ENCODE measurements at places on chromosomes 4 and X.

GRCh38 chr4:39046249-39046648 lies 14.0 kb upstream of the TMEM156 start:
- DNase-seq: no peak

GRCh38 chrX:102860235-102860634 lies 76.8 kb upstream of the RAB40AL start:
- DNase-seq: no peak

GRCh38 chr4:90145319-90145718 lies 18.1 kb downstream of the CCSER1 start:
- DNase-seq: no peak

DNA sequence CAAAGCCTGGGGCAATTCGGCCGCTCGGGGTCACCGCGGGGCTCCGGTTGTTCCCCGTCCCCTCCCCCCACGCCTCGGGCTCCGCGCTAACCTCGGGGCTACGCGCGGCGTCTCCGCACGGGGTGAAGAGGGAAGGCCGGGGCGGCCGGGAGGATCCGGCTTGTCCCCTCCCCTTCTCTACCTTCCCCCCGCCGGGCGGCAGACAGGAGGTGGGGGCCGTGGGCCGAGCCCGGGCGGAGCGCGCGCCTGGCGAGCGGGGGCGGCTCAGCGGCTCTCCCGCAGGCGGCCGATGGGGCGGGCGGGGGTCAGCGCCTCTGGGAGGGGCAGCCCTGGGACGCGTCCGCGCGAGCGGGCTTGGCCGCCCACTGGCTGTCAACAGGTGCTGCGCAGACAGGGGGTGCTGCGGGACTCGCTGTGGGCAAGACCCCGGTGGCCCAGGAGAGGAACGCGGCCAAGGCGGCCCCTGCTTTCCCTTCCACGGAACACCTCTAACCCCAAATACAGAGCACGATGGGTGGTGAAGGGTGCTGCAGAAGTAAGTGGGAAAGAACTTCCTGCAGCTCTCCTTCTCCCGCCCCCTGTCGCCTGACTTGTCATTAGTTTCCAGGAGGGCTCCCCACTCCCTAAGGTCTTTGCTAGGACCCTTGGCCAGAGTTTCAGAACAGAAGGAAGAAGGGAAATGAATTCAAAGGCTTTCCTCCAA lies at the start of gene PDGFC:
PDGFC (minus strand) TSS at position 124 of the 703 bp plus-strand sequence. CDS start 896 bp downstream, outside the sequence.
- DNase-seq: peak; percentile 88

GRCh38 chr4:124279741-124280140 lies 432.8 kb downstream of the ANKRD50 start:
- DNase-seq: no peak

DNA sequence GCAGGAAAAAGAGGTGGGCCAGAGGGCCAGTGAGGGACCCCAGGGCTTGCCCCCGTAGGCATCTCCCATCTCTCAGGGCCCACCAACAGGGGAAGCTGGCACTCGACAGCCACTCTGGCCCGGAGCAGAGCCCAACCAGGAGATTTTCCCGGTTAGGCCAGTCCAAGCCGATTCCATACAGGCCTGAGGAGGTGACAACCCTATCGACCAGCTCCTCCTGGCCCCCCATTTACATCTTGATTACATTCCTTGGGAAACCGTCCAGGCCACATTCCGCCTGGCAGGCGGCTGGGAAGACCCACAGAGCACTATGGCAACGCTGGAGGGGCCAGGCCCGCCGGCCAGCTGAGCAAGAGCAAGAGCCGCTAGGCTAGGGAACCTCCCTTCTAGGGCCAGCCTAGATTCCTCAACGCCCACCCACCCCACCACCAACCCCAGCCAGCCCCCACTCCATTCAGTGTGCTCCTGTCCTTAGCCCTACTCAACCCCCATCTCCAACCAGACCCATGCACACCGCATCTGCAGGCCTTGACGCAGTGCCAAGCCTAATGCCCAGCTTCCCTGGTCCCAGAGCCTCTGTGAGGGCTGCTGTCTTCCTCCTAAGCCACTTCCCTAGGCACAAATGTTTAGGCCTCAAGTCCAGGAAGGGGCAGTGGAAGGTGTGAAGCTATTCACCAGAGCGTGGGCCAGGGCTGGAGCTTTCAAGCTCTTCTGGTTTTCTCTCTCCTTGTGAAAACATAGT lies 161.2 kb downstream of the EFNB1 start:
- peak; percentile 58 for DNase-seq

DNA sequence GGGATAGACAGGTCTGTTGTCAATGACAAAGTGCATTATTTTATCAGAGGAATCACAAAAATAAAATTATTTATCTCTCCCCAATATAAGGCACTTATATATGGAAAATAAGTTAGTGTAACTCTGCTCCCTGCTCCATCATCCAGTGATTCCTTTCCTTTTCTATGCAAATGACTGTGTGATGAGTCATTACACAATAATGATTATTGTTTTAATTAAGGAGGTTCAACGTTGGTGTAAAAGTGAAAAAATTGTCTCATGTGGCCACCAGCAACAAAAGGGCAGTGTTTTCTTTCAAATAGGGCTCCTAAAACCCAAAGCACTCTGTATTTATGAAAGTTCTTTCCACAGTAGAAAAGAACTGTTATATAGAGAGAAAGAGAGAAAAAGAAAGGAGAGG lies 16.7 kb downstream of the SLC7A11 start:
- DNase-seq: no peak

GRCh38 chr4:113222471-113222870 lies 173.0 kb downstream of the ANK2 start:
- no peak for DNase-seq

- DNase-seq: no peak
Measured at GRCh38 chrX:40877887-40878286, 142.5 kb upstream of the MED14 start.

GRCh38 chr4:37245391-37245954 lies 930 bp downstream of the NWD2 start:
- peak; percentile 9 for DNase-seq

GRCh38 chr4:142485452-142485851 lies 360.6 kb downstream of the INPP4B start:
- no peak for DNase-seq

DNA sequence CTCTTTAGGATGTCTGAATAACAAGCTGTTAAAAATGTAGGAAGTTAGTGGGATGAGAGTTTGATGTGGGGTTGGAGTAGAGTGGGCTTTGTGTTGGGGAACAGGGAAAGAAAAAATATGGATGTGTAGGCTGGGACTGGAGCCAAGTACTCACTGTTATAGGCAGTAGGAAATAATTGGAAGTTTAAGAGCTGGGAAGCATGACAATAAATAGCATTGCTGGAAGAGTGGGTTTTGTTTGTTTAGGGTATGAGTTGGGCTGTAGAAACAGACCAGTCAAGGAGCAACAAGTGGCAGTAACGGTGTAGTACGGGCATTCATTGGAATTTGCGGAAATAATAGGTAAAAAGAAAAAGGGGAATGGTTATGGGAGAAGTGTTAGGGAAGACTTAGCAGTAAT lies 81.6 kb downstream of the KDM6A start:
- DNase-seq: no peak

DNA sequence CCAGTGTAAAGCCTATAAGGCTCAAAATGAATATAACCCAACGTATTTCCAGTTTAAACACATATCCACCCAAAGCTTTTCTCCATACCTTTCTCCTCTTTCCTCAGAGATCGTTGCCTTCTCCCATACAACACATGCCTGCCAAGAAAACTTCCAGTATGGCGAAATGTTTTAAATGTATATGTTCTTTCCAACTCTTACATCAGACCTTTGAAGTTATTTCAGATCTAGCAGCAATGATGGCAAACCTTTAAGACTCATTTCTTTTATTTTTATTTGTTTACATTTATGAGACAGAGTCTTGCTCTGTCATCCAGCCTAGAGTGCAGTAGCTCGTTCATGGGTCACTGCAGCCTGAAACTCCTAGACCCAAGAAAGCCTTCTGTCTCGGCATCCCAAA lies 265.4 kb downstream of the BMPR1B start:
- no peak for DNase-seq

- DNase-seq: no peak
Measured at GRCh38 chr4:44791831-44792230, 65.5 kb upstream of the GNPDA2 start.

DNA sequence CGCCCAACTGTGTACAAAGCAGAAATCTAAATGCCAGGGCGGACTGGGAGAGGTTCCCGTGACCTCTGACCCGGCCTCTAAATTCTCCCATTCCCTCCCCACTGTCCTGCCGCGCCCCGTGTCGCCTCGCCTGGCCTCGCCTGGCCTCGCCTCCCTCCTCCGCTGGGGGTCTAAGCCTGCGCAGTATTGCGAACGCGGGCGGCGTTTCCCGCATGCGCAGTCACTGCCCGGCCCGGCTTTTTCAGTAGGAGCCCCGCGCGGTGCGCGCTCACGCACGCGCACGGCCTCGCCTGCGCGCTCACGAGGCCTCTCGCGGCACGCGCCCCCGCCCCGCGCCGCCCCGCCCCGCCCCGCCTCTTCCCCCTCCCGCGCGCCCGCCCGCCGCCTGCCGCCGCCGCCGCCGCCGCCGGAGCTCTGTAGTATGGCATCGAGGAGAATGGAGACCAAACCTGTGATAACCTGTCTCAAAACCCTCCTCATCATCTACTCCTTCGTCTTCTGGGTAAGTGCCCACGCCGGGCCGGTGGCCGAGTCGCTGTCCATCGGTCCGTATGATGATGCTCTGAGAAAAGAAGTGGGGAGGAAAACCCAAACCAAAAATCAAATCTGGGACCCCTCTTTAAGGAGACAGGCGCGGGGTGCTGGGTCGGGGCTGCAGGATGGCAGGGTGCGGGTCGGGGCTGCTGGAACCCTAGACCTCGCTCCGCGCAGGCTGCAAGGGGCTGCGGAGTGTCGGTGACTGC lies at the start of gene TSPAN7:
TSPAN7 (plus strand) TSS at position 417 of the 743 bp plus-strand sequence; CDS start at position 422, 5 bp downstream.
- peak; percentile 84 for DNase-seq

GRCh38 chr4:52915730-52916300 lies 53.7 kb downstream of the RASL11B start:
- DNase-seq: no peak

DNA sequence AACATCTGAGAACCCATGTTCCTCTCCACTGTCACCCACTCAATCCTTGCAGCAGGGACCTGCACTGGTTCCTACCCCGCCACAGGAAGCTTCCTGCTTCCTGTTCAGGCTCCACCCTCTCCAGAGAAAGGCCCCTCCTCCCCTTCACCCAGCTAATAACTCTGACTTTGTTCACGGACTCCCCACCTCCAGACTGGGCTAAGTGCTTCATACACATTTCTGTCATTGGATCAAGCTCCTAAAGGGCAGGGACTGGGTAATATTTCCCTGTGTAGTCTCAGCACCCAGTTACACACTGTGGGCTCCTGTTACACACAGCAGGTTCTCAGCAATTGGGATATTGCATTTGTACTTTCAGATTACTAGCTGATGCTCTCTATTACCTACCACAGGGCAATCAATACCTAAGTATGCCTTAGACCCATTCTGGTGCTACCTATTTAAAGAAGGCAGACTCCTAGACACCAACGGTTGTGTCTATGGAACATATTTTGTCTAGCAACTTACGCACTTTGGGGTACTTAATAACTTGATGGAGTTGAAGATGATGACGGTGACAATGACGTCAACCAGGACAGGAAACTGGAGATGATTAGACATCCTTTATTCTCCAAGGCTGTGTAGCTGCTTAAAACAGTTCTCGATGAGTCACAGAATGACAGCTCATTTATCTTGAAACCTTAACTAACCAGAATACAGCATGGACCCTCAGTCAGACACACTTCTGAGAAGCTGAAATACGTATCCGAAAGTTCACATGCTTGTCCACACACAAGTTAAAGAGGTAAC lies 58.1 kb downstream of the MAML3 start:
- DNase-seq: no peak

GRCh38 chrX:77668391-77669237 lies 117.4 kb downstream of the ATRX start:
- DNase-seq: no peak
